ENCODE measurements at places on chromosomes 2 and 18. TPM values are rescaled to one million over a fixed set of nuclear protein-coding genes. Genes with fewer than 3 reads are reported as not detected.

- H3K4me1 ChIP-seq: no peaks in the 10 kb centered on the region
- H3K36me3 ChIP-seq: no peaks in the 10 kb centered on the region
- DNase-seq: no peak
- H3K27ac ChIP-seq: no peak overlapping the region
- H3K4me3 ChIP-seq: no peak overlapping the region
Measured at GRCh38 chr2:171878481-171878993, 15.5 kb downstream of the SLC25A12 start.

DNA sequence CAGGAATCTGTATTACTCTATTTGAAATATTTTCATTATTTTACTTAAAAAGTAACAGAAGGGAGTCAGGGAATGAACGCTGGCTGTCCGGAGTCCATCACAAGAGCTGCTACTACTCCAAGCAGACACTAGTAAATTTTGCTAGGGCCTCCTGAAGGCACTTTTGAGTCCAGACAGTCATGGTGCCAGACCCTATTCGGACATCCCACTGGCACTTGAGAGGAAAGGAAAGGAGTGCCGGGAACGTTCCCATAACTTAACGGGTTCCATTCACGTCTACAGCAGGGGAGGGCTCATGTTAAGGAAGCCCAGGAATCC is 563 bp upstream of the GMCL1 start:
- peaks cover 6% of the 10 kb centered on the region for H3K36me3 ChIP-seq
- H3K4me1 ChIP-seq: no peaks in the 10 kb centered on the region
- no peak for DNase-seq
- H3K27ac ChIP-seq: peak overlapping the region; percentile 92
- no peaks in the 10 kb centered on the region for H3K27me3 ChIP-seq

The COL3A1 gene
- not detected for total RNA-seq

DNA sequence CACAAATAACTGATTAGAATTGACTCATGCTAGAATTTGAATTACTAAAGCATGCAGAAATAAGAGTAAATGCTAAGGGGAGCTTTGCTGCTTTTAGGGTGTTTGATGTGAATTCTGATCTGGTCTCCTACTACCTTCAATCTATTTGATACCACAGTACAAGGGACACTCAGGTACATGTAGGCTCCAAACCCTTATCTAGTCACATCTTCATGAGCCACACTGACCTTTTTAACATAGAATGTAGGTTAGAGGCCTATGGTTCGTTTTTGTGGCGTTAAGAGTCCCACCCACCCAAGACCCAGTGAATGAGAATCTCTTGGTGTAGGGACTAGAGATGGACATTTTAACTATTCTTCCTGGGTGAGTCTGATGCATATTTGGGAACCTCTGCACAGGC is 65.7 kb downstream of the PLCL1 start:
- H3K4me1 ChIP-seq: peaks cover 9% of the 10 kb centered on the region
- H3K27me3 ChIP-seq: no peaks in the 10 kb centered on the region
- H3K27ac ChIP-seq: no peak overlapping the region
- H3K36me3 ChIP-seq: no peaks in the 10 kb centered on the region

The TCF23 gene
- not detected for total RNA-seq

- H3K4me1 ChIP-seq: peaks cover 14% of the 10 kb centered on the region
- DNase-seq: no peak
- no peaks in the 10 kb centered on the region for H3K36me3 ChIP-seq
- H3K27ac ChIP-seq: no peak overlapping the region
- H3K27me3 ChIP-seq: peaks cover 12% of the 10 kb centered on the region
- no peak overlapping the region for H3K4me3 ChIP-seq
Measured at GRCh38 chr2:31328026-31328425, 86.5 kb downstream of the XDH start.

The IL36A gene
- total RNA-seq: not detected

DNA sequence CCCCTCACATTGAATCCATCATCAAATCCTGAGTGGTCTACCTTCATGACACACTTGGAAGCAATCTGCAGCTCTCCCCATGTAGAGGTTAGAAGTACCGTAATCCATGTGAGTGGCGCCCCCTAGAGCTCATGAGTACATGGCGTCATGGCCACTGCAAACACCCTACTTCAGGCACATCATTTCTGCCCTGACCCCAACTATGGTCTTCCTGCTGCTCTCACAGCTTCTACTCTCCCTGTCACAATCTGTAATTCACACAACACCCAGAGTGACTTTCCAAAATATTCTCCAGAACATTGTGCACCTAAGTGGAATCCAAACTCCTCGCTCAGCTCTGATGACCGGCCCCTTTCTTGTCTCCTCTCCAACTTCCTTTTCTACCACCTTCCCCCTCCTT is 141.9 kb downstream of the ANKRD44 start:
- peak; percentile 92 for DNase-seq
- H3K36me3 ChIP-seq: no peaks in the 10 kb centered on the region
- no peaks in the 10 kb centered on the region for H3K27me3 ChIP-seq
- no peak overlapping the region for H3K4me3 ChIP-seq

The RSAD2 gene
- 0.75 TPM for total RNA-seq

DNA sequence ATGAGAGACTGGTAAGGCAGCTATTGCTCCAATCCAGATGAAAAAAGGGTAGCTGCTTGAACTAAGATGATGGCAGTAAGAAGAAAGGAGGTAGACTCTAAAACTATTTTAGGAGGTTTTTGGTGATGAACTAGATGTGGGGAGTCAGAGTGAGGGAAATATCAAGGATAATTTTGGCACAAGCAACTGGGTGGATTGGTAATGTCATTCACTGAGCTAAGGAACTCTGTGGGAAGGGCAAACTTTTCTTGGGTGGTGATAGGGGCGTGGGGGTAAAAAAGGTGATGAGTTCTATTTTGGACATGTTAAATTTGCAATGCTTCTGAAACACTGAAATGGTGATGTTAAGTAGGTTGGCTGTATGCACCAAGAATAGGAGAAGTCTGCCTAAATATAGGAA is 19.3 kb downstream of the PAIP2B start:
- no peak overlapping the region for H3K27ac ChIP-seq
- no peak for DNase-seq
- H3K36me3 ChIP-seq: no peaks in the 10 kb centered on the region
- no peaks in the 10 kb centered on the region for H3K4me1 ChIP-seq

The ANKRD62 gene
- not detected for total RNA-seq

DNA sequence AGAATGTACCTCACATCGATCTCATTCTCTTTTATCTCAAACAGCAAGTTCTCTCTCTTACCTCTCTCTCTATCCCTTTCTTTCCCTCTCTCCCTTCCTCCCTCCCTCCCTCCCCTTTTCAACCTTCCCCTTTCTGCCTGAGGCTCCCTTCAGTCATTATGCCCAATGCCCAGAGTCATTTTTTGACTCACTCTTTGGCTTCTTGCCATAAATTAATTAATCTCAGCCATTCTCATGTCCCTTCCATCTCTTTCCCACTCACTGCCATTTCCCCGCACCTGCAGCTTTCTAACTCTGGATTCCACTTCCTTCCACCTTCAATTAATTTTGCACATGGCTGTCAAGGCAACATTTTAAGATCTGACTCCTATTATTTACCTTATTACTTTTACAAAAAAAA is 60.1 kb downstream of the EVA1A start:
- no peaks in the 10 kb centered on the region for H3K4me1 ChIP-seq
- H3K4me3 ChIP-seq: no peak overlapping the region
- DNase-seq: no peak
- H3K27me3 ChIP-seq: peaks cover 9% of the 10 kb centered on the region

DNA sequence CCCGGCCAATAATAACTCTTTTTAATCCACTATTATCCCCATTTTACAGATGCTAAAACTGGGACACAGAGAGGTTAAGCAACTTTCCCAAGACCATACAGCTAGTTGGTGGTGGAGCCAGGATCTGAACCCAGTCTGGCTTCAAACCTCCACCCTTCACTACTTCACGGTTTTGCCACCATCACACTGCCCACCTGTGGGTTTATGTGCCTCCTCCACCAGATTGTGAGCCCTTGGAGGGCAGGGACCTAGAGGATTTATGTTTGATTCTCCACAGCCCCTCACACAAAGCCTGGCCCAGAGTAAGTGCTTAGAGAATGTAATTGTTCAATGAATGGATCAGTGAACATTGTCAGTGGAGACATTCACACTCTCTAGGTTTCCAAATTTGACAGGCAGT is 153.4 kb upstream of the MYCN start:
- no peak for DNase-seq
- H3K4me3 ChIP-seq: no peak overlapping the region
- H3K27me3 ChIP-seq: no peaks in the 10 kb centered on the region

DNA sequence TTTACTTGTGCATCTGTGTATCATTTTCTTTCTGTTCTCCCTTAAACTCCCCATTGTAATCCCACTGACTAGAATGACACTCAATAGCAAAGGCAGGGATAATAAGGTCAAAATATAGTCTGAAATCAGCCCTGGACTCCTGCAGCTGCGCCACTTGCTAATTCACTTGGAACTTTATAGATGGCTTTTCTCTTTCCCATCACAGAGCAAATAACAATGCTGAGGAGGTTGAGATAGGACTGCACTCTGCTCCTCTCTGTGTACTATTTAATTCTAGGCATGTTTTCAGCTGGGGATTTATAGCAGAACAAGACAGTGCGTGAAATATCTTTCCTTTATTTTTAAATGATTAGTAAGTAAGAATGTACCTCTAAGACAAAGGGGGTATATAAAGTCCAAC is 324.2 kb downstream of the LNPK start:
- H3K36me3 ChIP-seq: no peaks in the 10 kb centered on the region
- no peak overlapping the region for H3K4me3 ChIP-seq

DNA sequence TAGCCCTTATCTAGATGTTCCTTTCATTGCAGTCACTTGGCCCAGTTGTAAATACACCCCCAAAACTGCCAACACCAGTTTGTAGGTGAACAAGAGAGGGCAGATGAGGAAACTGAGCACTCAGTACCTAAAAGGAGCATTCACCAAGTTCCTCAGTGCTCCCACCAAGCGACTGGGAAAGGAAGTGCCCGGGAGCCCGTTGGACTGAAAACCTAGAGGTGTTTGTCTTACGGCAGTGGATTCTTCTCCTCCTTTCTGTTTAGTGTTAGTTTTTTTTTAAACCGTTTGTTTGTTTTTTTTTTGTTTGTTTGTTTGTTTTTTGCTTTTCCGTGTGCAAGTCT is 43.3 kb downstream of the SOX11 start:
- H3K4me3 ChIP-seq: no peak overlapping the region
- H3K4me1 ChIP-seq: peaks cover 15% of the 10 kb centered on the region
- no peaks in the 10 kb centered on the region for H3K36me3 ChIP-seq
- no peaks in the 10 kb centered on the region for H3K27me3 ChIP-seq
- DNase-seq: no peak

The MSTN gene
- not detected for total RNA-seq

- peaks cover 5% of the 10 kb centered on the region for H3K4me1 ChIP-seq
- peak overlapping the region; percentile 89 for H3K27ac ChIP-seq
- no peaks in the 10 kb centered on the region for H3K27me3 ChIP-seq
- peak overlapping the region; percentile 66 for H3K4me3 ChIP-seq
Measured at GRCh38 chr2:64019975-64020528, 824 bp upstream of the VPS54 start.

DNA sequence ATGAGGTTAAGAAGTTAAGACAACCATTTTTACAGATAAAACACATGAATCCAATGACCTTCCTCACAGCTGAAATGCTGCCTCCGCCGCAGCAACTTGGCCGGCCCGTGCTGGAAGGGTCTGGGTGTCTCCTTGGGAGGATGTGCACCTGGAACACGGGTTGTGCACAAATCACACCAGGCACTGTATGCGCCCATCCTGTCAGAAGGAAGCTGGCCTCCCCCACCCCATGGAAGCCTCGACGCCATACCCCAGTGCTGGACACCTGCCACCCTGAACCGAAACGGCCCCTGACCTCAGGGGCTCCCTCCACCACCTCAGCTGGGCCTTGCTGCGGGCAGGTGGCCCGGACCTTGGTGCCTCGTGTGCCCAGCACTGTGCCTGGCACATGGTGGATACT is 111.8 kb downstream of the PXDN start:
- H3K27ac ChIP-seq: no peak overlapping the region
- H3K36me3 ChIP-seq: peaks cover 73% of the 10 kb centered on the region
- no peaks in the 10 kb centered on the region for H3K4me1 ChIP-seq
- DNase-seq: no peak

DNA sequence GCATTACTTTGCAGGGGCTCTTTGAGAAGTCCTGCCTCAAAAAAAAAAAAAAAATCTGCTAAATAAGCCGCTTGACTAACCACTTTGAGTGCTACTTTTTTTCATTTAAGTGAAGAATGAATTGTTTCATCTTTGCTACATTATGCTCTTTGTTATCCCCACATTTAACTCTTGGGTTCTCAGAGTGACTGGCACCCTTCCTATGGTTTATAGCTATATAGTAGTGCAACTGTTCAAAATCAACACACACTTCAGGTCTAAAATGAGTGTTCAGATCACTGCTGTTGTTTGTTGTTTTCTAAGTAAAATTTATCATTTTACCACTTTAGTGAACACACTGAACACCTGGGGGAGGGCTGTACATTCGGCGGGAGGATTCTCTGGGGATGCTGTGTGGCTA is 13.6 kb downstream of the STPG4 start:
- no peak overlapping the region for H3K27ac ChIP-seq
- H3K36me3 ChIP-seq: peaks cover 40% of the 10 kb centered on the region
- no peaks in the 10 kb centered on the region for H3K27me3 ChIP-seq
- DNase-seq: no peak
- H3K4me3 ChIP-seq: no peak overlapping the region

The CD302 gene
- total RNA-seq: 2.7 TPM

The LIPG gene
- 5.0 TPM for total RNA-seq

The TIA1 gene
- 191 TPM for total RNA-seq

DNA sequence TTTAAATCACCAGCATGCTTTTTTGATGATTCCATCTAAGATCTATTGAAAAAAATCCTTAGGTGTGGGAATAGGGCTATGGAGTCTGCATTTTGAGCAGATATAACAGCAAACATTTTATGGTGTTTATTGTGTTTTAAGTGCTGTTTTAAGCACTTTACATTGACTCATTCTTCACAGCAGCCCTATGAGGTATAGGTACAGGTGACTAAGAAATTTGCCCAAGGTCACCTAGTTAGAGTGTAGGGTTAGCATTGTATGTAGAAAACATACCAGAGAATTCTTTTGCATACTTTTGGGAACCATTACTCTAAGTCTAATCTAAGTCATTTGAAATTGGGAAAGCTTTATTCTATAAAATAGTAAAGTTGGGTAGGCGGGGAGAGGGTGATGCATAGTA is 31.3 kb downstream of the PPM1B start:
- peaks cover 21% of the 10 kb centered on the region for H3K36me3 ChIP-seq
- DNase-seq: no peak
- H3K27me3 ChIP-seq: no peaks in the 10 kb centered on the region
- no peak overlapping the region for H3K4me3 ChIP-seq

GRCh38 chr2:176109192-176109901 is 2.3 kb downstream of the HOXD11 start:
- H3K4me1 ChIP-seq: no peaks in the 10 kb centered on the region
- no peak overlapping the region for H3K27ac ChIP-seq
- peaks cover 99% of the 10 kb centered on the region for H3K27me3 ChIP-seq
- H3K36me3 ChIP-seq: no peaks in the 10 kb centered on the region
- peak; percentile 48 for DNase-seq

DNA sequence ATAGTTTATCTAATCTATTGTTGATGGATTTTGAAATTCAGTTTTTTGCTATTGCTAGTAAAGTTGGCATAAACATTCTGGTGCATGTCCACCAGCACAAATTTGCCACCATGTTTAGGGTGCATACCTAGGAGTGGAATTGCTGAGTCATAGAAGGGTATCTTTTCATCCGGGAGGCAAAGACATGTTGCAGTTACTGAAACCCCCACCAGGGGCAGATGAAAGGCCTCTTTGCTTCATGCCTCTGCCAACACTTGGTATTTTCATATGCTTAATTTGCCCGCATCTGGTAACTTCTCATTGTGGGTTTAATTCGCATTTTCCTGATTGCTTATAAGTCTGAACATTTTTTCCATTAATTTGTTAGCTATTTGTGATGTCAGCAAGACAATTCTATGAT is 8.2 kb downstream of the DCC start:
- DNase-seq: peak; percentile 71
- no peak overlapping the region for H3K4me3 ChIP-seq
- H3K27ac ChIP-seq: no peak overlapping the region
- H3K4me1 ChIP-seq: no peaks in the 10 kb centered on the region

All from endodermal cell (in vitro differentiated cells).